Activated naive CD4-positive, alpha-beta T cell treated with anti-CD3 and anti-CD28 coated beads, Interleukin-2, amount 10 ng/mL, durations not matched to agents 7 days and 5 days (primary cell): ENCODE measurements at places on chromosomes 12 and 14.

DNA sequence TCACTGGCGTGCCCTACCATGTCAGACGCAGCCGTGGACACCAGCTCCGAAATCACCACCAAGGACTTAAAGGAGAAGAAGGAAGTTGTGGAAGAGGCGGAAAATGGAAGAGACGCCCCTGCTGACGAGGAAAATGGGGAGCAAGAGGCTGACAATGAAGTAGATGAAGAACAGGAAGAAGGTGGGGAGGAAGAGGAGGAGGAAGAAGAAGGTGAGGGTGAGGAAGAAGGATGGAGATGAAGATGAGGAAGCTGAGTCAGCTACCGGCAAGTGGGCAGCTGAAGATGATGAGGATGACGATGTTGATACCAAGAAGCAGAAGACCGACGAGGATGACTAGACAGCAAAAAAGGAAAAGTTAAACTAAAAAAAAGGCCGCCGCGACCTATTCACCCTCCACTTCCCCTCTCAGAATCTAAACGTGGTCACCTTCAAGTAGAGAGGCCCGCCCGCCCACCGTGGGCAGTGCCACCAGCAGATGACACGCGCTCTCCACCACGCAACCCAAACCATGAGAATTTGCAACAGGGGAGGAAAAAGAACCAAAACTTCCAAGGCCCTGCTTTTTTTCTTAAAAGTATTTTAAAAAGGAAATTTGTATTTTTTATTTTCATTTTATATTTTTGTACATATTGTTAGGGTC, 13.2 kb downstream of the TRIP11 start:
- no peak for DNase-seq

GRCh38 chr12:127231371-127231770, 1035.6 kb upstream of the TMEM132C start:
- DNase-seq = no peak

- DNase-seq = no peak
Measured at GRCh38 chr14:67239582-67239981, 1.7 kb upstream of the PALS1 start.

- DNase-seq = no peak
Measured at GRCh38 chr14:68730811-68731425, 61.9 kb downstream of the ZFP36L1 start.

- no peak for DNase-seq
Measured at GRCh38 chr12:120698665-120699064, 11.6 kb upstream of the UNC119B start.

- no peak for DNase-seq
Measured at GRCh38 chr12:109488051-109488665, 10.7 kb downstream of the UBE3B start.

DNA sequence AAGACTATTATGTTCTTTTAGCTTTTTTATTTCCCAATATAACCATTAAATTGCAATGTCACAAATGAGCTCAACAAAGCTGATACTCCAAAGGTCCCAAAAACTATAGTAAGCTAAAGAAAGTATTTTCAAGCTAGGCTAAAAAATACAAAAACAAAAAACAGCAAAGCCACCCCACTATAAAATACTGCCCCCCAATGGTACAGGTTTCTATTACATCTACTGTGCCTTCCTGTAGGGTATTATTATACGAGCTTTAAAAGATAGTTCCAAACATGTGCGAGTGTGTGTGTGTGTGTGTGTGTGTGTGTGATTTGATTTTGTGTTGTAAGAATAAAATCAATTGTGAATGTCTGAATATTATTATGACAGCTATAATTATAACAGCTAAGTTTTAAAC, 1.1 kb downstream of the IFNG start:
- DNase-seq = no peak

DNA sequence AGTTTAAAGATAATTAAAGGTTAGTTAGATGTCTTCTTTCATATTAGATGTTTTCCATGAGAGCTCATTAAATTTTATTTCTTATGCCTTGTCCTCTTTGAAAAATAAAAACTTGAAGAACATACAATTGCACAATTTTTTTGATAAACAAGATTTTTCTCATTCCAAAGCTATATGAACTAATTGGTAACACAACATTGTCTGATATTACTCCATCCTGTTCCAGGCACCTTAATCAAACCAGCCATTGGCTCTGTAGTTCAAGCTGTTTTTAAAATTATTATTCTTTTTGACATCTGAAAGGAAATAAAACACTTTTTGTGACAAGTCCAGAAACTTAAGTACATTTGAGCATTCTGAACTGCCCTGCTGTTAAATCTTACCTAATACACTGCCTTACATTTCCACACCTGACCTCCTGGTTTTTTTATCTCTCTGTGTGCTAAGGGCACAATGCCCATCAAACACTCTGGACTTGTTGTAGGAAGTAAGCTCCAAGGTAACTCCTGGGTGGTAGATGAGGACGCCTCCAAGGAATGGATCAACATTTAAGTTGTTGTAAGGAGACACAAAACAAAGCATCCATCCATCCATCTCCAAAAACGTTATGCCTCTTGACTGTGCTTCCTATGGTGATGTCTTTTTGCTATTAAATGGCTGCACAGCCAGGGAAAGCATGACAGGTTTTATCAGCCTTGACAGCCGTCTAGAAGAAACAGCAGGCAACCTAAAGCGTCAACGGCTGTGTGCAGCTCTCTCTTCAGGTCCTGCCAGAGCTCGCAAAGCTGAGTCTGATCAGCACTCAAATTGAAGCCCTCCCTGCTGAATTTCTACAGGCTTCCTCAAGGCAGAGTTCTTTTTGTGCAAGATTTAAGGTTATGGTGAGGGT, 449.9 kb upstream of the FLRT2 start:
- DNase-seq = no peak

GRCh38 chr12:85519163-85519562, 239.1 kb downstream of the ALX1 start:
- DNase-seq = no peak

DNA sequence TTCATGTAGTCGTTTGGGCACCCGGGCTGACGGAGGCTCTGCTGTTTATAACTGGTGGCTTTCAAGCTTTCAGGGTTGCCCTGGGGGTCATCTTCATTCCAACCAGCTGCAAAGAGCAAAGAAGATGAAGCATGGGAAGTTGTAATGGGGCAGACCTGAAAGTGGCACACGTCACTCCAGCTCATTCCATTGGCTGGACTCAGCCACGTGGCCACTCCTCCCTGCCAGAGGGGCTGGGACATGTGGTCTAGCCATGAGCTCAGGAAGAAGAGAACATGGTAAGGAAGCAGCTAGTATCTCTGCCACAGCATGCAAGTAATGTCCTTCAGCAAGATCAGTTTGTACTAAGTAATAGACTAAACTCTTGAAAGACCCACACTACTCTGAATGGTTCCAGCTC, 51.7 kb upstream of the FERMT2 start:
- DNase-seq = no peak

DNA sequence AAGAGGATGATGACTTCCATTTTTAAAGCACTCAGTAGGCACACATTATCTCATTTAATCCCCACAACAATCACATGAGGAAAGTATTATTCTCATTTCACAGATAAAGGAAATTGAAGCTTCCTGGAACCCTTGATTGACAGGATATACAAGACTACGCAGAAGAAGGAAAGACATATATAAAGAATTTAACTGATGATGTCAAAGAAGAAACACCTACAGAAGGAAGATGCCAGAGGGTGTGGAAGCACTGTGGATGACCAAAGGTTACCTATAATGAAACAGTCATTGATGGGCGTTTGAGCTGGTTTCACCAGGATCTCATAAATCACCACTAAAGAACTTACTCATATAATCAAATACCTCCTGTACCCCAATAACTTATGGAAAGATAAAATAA, 197.4 kb downstream of the SLC25A21 start:
- DNase-seq = no peak

GRCh38 chr14:61101803-61102548, 120.9 kb downstream of the SLC38A6 start:
- no peak for DNase-seq

GRCh38 chr14:61192989-61193388, 88.1 kb downstream of the TMEM30B start:
- no peak for DNase-seq
